ENCODE measurements at places on chromosomes 6 and 20.
A peak's percentile ranks its signal among the peaks of the same experiment; 100 is the strongest.

- H3K27me3 ChIP-seq: no peaks in the 10 kb centered on the region
- H3K4me3 ChIP-seq: peak overlapping the region; percentile 12
- H3K4me1 ChIP-seq: peaks cover 61% of the 10 kb centered on the region
- DNase-seq: no peak
- peak overlapping the region; percentile 67 for H3K27ac ChIP-seq
Observed at GRCh38 chr6:132817554-132818403, 3.4 kb downstream of the RPS12 start.

DNA sequence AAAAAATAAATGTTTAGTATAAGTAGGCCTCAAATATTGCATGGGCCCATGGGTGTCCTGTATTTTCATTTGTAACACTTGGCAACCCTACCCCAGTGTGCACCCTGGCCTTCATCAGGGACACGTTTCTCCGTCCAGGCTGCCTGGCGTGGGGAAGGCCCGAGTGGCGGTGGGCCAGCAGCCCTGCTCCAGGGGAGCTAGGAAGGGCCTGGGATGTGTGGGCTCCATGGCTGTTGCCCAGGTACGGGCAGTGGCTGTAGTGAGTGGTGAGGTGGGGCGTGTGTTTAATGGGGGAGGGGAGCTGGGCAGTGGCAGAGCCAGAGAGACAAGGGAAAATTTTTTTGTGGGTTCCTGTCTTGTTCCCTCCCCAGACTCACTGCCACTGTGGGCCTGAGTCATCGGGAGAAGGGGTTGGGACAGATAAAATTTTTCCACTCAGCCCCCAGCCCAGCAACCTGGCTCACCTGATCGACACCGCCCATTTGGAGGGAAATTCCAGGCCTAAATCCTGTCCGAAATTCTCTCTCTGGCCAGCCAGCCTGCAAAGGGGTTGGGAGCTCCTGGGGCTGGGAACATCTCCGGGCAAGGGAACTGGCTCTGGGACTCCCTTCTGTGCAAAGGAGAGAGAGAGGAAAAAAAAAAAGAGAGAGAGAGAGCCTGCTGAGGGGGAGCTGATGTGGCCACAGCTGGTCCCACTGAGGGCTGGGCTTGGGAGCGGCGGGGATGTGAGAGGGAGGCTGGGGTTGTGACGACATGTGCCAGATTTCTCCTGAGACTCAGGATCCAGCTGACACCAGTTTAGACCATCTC is 32.5 kb upstream of the VEGFA start:
- H3K4me1 ChIP-seq: peaks cover 19% of the 10 kb centered on the region
- no peaks in the 10 kb centered on the region for H3K36me3 ChIP-seq
- H3K27me3 ChIP-seq: no peaks in the 10 kb centered on the region
- no peak for DNase-seq
- H3K27ac ChIP-seq: no peak overlapping the region

DNA sequence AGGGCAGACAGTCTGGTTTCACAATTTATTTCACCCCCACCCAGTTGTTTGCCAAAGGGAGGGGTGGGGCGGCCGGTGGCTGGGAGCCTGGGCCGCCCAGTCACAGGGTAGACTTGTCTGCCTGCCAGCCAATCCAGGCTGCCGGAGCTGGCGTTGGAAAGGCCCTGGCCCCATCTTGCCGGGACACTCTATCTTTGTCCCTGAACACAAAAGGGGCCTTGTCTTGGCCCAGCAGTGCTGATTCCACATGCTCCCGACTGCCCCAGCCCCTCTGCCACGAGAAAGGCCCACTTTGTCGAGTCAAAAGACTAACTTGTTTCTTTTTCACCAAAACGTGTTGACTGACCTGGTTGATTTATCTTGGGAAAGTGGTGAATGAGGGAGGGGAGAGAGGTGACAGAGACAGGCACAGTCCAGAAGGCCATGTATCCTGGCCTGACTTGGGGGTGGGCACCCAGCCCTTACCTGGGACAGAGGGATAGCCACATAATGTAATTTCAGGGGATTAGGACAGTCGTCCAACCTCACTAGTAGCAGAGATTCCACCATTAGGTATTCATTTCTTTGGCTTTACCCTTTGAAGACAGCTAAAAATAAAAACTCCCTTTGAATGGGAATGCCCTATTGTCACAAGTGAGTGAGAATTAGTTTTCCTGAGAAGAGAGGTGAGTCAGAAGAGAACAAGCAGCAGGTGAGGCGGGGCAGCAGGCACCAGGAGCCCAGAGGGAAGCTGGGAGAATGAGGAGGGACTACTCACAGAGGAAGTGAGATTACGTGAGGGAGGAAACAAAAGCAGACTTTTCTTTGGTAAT is 67.0 kb upstream of the SIRPA start:
- no peaks in the 10 kb centered on the region for H3K36me3 ChIP-seq
- DNase-seq: no peak
- H3K27ac ChIP-seq: no peak overlapping the region
- peaks cover 50% of the 10 kb centered on the region for H3K27me3 ChIP-seq

GRCh38 chr20:35021831-35022230 is 66.2 kb downstream of the MYH7B start:
- no peak for DNase-seq
- no peak overlapping the region for H3K4me3 ChIP-seq
- peak overlapping the region; percentile 51 for H3K27ac ChIP-seq
- no peaks in the 10 kb centered on the region for H3K4me1 ChIP-seq

DNA sequence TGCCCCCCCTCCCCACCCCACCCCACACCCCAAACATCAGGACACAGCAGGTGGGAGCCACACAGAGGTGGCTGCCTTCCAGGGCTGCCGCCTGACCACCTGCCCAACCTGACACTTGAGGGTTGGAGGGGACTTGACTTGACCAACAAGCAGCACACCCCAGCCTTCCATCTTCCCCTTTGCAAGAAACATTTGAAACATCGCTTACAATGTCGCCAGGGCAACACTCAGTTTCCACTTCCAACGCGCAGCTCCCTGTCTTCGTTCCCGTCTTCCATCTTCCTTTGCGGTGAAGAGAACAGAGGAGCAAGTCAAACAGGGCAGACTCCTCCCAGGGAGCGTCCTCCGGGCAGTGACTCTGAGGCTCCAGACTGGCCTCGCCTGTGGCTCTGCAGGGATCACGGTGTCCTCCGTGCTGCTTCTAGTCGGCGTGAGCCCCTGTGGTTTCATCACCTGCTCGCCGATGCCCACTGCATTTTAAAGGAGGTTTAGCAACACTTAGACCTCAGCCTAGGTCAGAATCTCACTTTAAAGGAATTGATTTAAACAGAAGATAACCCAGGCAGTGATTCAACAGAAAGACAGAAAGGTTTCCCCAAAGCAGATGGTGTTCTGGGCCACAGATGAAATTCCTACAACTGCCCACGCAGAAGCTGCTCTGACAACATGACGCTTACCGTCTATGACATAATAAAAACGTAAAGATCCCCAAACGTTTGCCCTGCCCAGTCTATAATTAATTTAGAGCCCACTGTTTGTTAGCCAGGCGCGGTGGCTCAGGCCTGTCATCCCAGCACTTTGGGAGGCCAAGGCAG is 130.8 kb downstream of the TAF4 start:
- no peaks in the 10 kb centered on the region for H3K36me3 ChIP-seq
- DNase-seq: no peak
- H3K27me3 ChIP-seq: peaks cover 57% of the 10 kb centered on the region
- no peak overlapping the region for H3K4me3 ChIP-seq

- H3K36me3 ChIP-seq: peaks cover 3% of the 10 kb centered on the region
- H3K4me1 ChIP-seq: no peaks in the 10 kb centered on the region
- peaks cover 28% of the 10 kb centered on the region for H3K27me3 ChIP-seq
- DNase-seq: no peak
- H3K4me3 ChIP-seq: no peak overlapping the region
Observed at GRCh38 chr20:1567392-1568162, 10.1 kb upstream of the SIRPD start.

GRCh38 chr20:18739751-18740166 is 73.8 kb upstream of the SCP2D1 start:
- H3K4me3 ChIP-seq: no peak overlapping the region
- no peak for DNase-seq
- peaks cover 28% of the 10 kb centered on the region for H3K4me1 ChIP-seq

GRCh38 chr20:48728042-48728825 is 99.6 kb downstream of the PREX1 start:
- DNase-seq: no peak
- peak overlapping the region; percentile 58 for H3K27ac ChIP-seq
- H3K27me3 ChIP-seq: no peaks in the 10 kb centered on the region
- H3K4me1 ChIP-seq: peaks cover 72% of the 10 kb centered on the region
- H3K36me3 ChIP-seq: peaks cover 57% of the 10 kb centered on the region

DNA sequence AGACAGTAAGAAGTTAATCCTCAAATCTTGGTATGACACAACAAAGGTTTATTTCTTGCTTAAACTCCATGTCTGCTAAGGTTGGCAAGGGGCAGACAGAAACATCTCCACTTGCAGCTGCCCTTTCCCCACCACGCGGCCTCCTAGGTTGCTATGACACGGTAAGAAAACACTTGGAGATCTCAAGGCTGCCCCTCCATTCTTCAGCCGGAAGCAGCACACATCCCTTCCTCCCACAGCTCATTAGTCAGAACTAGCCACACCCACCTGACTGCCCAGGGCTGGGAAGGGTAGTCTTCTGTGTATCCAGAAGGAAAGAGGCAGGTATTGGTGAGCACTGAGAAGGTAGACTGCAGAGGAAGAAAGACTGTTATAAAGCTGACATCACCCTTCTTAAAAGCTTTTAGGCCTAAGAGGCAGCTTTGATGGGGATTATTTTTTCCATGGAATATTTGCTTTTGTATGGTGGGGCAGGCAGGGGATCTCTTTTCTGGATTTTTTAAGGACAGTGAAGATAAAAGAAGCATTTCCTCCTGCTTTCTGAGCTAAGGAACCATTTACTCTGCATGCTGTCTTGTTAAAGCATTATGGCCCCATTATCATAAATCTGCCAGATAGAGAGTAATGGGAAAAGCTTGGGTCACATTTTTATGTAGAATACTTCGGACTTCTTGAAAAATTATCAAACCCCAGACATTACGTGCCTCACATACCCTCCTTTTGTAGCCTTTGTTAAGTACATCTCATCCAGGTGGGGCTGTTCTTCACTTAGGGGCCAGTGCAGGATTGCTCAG is 41.6 kb downstream of the MRAP2 start:
- H3K27me3 ChIP-seq: peaks cover 8% of the 10 kb centered on the region
- H3K27ac ChIP-seq: no peak overlapping the region
- H3K4me3 ChIP-seq: no peak overlapping the region
- DNase-seq: no peak
- H3K4me1 ChIP-seq: no peaks in the 10 kb centered on the region
- H3K36me3 ChIP-seq: no peaks in the 10 kb centered on the region

- no peaks in the 10 kb centered on the region for H3K4me1 ChIP-seq
- H3K27ac ChIP-seq: no peak overlapping the region
- H3K36me3 ChIP-seq: no peaks in the 10 kb centered on the region
- DNase-seq: no peak
Observed at GRCh38 chr6:164926686-164927085, 382.7 kb downstream of the C6orf118 start.

DNA sequence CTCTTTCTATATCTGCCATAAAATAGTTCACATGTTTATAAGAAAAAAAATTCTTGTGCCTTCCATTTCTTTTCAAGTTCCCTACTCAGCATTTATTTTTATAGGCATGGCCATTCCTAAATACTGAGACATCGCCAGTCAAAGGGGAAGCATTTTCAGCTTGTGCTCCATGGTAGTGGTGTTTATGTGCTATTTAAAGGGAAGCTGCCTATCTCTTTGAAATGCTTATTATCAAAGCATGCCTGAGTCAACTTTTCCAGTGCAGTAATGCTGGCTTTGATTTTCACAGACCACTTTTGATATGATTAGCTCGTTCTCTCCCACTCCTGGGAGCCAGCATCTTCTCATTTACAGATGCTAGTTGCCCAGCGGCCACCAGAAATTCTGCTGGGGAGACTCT is 124.1 kb upstream of the RIN2 start:
- H3K36me3 ChIP-seq: no peaks in the 10 kb centered on the region
- H3K4me3 ChIP-seq: no peak overlapping the region
- no peak overlapping the region for H3K27ac ChIP-seq

- peaks cover 2% of the 10 kb centered on the region for H3K27me3 ChIP-seq
- H3K4me1 ChIP-seq: peaks cover 31% of the 10 kb centered on the region
- peak overlapping the region; percentile 71 for H3K4me3 ChIP-seq
- peak; percentile 38 for DNase-seq
- H3K36me3 ChIP-seq: peaks cover 18% of the 10 kb centered on the region
Observed at GRCh38 chr6:157761331-157761921, 61.6 kb upstream of the SNX9 start.

GRCh38 chr6:43702534-43703440 is 15.2 kb upstream of the MRPS18A start:
- no peaks in the 10 kb centered on the region for H3K36me3 ChIP-seq
- H3K27me3 ChIP-seq: peaks cover 69% of the 10 kb centered on the region
- no peak for DNase-seq
- no peak overlapping the region for H3K27ac ChIP-seq
- no peak overlapping the region for H3K4me3 ChIP-seq

- peak; percentile 43 for DNase-seq
- H3K4me3 ChIP-seq: peak overlapping the region; percentile 74
- H3K27ac ChIP-seq: peak overlapping the region; percentile 87
Observed at GRCh38 chr6:167141667-167142432, 15.9 kb downstream of the GPR31 start.

DNA sequence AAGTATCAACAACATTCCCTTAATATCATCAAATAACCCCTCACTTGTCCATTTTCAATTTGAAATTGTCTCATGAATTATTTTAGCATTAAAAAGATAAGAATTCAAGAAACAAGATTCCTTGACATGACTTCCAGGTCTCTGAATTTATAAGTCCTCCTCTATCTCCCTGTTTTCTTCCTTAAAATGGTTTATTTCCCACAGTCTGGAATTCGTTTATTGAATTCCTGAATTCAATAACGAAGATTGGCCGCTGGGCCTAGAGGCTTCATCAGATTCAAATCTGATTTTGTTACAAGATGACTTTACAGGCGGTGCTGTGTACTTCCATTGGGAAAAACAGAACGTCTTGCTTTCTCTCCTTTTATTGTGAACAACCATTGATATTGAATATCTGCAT is 48.9 kb upstream of the NELFCD start:
- no peak overlapping the region for H3K27ac ChIP-seq
- no peaks in the 10 kb centered on the region for H3K4me1 ChIP-seq
- no peak for DNase-seq
- H3K27me3 ChIP-seq: peaks cover 55% of the 10 kb centered on the region
- no peak overlapping the region for H3K4me3 ChIP-seq

DNA sequence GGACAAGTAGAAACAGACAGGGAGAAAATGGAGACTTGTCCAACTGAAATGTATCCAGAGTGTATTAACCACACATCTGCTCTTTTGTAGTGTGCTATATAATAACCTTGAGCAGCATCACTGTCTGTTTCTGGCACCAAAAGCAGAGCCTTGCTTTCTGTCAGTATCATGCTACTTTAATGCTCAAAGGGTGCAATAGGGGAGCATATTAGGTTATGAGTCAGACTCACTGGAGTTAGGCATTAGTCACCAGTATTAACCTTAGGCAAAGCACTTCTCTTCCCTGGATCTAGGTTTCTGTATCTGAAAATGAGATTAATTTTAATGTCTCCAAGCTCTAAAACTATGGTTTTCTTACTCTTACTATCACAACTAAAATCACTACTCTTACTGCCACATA is 280.1 kb downstream of the TFAP2B start:
- no peak for DNase-seq
- H3K27me3 ChIP-seq: no peaks in the 10 kb centered on the region
- H3K4me3 ChIP-seq: no peak overlapping the region
- no peaks in the 10 kb centered on the region for H3K4me1 ChIP-seq
- H3K36me3 ChIP-seq: no peaks in the 10 kb centered on the region
- no peak overlapping the region for H3K27ac ChIP-seq

GRCh38 chr6:158970640-158971275 is 29.2 kb downstream of the RSPH3 start:
- H3K36me3 ChIP-seq: no peaks in the 10 kb centered on the region
- H3K4me3 ChIP-seq: no peak overlapping the region
- no peak for DNase-seq
- no peaks in the 10 kb centered on the region for H3K27me3 ChIP-seq
- H3K4me1 ChIP-seq: peaks cover 7% of the 10 kb centered on the region
- no peak overlapping the region for H3K27ac ChIP-seq

All from effector memory CD8-positive, alpha-beta T cell (primary cell).